HAP-1 (cell line): ENCODE measurements at places on chromosomes 6 and 20.
A peak's percentile ranks its signal among the peaks of the same experiment; 100 is the strongest.

DNA sequence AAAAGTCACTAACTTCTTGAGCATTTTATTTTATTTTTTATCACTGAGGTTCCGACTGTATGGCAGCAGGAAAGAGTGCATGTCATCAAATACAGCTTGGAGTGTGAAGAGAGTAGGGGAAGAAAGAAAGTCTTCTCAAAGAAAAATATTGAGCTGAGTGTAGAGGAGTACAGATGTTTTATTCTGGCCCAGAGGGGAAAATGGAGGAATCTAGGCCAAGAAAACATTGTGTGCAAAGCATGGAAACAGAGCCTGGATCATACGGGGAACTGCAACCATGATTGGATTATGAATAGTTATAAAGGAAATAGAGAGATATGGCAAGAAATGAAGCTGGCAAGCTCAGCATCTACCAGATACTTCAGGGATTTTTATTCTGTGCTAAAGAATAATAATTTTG is 104.2 kb upstream of the SCGN start:
- DNase-seq = no peak

- no peak for DNase-seq
Measured at GRCh38 chr6:39072830-39073229, 24.2 kb downstream of the GLP1R start.

DNA sequence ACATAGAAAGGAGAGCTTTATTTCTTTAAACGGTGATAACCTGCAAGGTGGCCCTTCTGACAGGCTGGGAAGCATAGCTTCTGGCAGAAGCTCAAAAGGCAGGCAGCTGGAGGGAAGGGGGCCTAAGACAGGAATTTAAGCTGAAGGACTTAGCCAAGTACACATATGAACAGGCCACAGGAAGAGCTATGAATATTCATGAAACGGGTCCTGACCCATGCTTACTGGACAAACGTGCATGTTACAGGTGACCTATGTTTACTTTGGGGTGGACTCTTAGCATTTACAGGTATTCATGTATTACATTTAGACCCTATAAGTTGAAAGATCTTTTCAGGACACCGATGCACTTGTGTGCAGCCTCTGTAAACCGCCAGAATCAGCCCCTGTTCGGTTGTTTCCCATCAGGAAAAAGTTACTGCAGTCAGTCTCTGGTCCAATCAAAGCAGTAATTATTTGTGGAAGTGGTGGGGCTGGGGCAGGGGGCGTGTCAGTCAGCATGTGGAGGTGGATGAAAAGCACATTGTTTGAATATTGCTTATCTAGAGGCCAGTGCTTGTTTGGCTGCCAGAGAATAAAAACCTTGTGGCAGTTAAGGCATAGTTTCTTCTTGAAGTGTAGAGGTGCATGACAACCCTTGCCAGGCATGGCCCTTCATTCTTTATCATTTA is 2.9 kb upstream of the GZF1 start:
- DNase-seq = no peak

GRCh38 chr6:89122625-89123024 is 4.8 kb upstream of the SRSF12 start:
- DNase-seq = no peak

- no peak for DNase-seq
Measured at GRCh38 chr6:138434925-138435324, 30.9 kb downstream of the HEBP2 start.

DNA sequence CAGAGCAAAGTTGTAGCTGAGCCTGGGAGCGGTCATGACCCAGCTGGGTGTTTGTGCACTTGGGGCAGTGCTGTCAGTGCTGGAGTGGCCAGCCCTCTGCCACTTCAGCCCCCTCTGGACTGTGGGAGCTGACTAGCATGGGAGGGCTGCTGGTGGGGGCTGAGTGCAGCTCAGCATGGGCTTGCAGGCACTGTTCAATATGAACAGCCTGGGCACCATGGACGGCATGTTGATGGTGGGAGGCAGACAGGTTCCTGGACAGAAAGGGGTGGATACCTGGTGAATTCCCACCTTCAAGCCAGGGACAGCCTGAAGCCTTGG is 50.5 kb downstream of the GGTLC1 start:
- DNase-seq = no peak

DNA sequence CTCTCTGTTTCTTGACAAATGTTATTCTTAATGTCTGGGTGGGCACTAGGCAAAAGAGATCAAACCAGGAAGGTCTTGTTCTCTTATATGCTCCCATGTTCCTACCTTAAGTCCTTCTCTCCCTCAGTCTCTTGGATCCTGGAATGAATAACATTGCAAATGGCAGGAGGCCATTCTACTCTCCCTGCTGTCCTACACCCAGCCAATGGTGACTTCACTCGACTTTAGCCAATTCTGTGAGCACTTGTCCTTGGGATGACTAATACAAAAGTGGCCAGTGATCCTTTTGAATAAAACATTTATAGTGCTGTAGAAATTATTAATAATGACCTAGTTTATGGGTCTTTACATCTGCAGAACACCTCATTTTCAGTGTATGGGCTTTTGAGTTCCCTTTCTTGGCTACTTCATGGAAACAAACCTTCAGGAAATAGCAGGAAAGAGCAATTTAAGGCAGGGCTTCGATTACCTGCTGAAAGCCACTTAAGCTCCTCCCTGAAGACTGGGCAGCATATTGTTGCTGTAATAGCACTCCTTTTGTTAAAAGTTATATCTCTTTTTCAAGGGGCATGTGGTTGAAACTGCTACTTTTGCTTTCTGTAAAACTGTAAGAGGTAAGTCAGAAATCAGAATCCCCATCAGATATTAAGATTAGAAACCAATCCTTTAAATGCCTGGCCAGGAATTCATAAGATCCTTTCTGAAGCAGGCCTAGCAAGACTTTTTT is 10.5 kb downstream of the OTOR start:
- no peak for DNase-seq

- DNase-seq = no peak
Measured at GRCh38 chr20:10922941-10923340, 249.1 kb upstream of the JAG1 start.

DNA sequence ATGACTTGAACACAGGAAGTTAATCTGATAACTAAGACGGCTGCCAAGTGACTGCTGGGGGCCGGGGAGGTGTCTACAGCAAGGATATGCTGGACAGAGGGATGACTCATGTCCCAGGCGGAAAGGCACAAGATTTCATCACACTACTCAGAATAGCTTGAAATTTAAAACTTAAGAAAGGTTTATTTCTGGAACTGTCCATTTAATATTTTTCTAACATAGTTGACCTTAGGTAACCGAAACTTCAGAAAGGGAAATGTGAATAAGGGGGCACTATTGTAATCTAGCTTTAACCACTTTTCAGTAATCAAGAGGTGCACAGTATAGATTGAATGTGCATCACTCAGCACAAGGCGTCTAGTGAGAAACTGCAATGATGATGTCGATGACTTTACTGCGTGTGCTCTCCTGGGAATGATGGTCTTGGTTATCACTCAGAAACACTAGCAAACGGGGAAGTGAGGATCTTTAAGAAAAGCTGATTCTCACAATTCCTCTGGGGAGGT is 171.5 kb downstream of the QKI start:
- DNase-seq = no peak

DNA sequence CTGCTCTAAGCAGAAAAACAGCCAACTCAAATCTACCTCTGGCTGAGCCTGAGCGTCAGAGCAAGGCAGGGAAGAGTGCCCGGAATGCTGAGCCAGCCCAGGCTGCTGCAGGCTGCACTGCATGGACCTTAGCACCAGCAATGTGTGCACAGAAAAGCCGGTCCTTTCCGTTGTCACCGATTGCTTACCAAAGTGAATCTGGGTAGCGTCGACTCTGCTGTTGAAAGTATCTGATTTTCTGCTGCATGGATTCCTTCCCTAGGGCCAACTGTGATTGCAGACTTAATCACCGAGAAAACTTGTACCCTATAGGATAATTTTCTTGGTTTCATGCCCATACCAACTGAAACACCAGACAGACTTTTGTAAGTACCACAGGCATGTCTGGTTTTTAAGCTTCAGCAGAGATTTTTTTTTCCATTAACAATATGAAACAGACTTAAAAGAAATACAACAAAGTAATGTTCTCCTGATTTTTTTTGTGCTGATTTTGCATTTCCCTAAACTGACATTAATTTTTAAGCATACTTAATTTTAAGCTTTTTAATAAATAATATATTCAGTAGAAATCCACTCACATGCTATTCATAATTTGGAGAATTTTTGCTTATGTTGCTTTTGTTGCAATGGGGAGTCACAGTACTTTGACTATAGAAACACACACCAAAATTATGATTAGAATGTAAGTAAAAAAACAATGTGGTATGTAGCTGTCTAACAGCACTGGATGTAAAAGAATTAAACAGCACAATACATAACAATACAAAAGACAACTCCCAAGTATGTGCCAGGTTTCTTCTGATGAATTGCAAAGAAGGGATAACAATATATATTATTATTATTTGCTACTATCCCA is 218.0 kb downstream of the THBS2 start:
- no peak for DNase-seq

GRCh38 chr6:14450578-14450977 is 333.0 kb downstream of the CD83 start:
- no peak for DNase-seq

GRCh38 chr20:32672394-32672981 is 1.3 kb downstream of the C20orf203 start:
- DNase-seq = no peak

GRCh38 chr20:35632539-35633115 is 17.0 kb downstream of the SPAG4 start:
- no peak for DNase-seq

DNA sequence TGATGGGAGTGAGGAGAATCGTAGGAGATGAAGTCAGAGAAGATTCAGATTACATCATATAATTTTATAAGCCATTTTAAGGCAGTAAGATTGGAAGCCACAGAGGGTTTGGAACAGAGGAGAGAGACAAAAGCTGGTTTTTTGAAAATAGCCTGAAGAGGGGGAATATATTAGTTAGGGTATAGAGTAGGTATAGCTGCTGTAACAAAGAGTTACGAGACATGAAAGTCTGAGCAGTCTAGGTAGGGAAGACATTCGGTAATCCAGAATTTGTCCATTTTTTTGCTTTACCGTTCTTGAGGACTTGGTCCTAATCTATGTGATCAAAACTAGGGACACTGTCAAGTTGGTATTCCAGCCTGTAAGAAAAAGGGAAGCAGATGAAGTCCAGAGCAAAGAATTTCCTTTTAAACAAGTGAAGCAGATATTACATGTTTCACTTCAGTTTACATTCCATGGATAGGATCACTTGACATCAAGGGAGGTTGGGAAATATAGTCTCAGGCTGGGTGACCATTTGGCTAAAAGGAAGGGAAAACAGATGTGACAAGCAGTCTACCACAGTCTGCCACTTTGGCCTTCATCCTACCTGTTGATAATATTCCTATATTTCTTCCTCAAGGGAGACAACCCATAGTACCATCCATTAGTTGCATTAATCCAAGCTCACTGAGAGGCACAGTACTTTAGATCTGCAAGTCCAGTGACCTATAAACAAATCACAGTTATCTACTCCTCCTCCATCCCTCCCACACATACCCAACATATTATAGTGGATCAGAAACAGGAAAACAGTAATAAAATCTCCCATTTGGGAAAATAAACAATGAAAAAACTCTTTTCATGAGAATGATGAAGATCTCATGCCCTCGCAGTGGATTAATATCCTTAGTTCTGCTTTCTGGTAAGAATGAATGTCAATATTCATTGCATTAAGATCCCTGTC is 10.2 kb downstream of the FAM135A start:
- no peak for DNase-seq

GRCh38 chr6:157268396-157268795 is 54.9 kb downstream of the TMEM242 start:
- no peak for DNase-seq

GRCh38 chr6:95263840-95264239 is 313.5 kb upstream of the MANEA start:
- DNase-seq = no peak

- DNase-seq = no peak
Measured at GRCh38 chr20:1942486-1943274, 47.5 kb downstream of the SIRPA start.

- peak; percentile 94 for DNase-seq
Measured at GRCh38 chr6:135180542-135181332, at the start of gene MYB. MYB (plus strand) TSS chr6:135181308; CDS start chr6:135181514, 206 bp downstream.

- peak; percentile 39 for DNase-seq
Measured at GRCh38 chr6:150403458-150404246, 34.8 kb downstream of the IYD start.

GRCh38 chr6:30840935-30841643 is 43.2 kb upstream of the DDR1 start:
- no peak for DNase-seq

GRCh38 chr20:14821251-14821650 is 483.8 kb upstream of the FLRT3 start:
- DNase-seq = no peak

DNA sequence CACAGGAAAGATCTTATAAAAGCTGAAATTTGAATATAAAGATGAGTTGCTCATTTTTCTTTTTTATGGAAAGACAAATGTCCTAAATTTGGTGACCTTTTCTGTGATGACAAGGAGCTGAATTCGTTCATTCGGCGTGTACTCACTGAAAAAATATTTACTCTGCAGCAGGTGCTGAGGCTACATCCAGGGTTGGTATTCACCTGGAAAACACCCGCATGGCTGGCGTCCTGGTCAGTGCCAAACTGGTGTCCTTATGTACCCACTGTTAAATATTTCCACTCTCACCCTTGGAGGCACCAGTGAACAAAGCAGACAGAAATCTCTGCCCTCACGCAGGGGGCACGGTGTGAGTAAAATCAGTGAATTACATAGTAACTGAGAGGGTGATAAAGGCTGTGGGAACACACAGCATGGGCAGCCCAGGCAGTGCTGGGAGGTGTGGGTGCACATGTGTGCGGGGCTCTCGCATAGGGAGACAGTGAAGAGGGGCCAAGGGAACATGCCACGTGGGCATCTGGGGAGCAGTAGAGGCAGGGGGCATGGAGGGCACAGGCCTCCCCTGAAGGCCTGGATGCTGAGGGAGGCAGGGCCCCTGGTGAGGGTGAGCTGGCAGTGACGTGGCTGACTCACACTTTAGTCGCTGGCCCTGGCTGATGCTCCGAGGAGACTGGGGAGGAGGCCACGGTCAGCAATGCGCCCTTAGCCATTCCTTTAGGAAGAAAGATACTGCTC is 89.7 kb downstream of the INSM1 start:
- DNase-seq = no peak
